Regular cardiac myocyte (primary cell): ENCODE measurements at places on chromosomes 16 and 17. TPM values are rescaled to one million over a fixed set of nuclear protein-coding genes. Genes with fewer than 3 reads are reported as not detected.

Gene DLX4
- total RNA-seq, result not detected in 2 replicates

Gene SKAP1
- total RNA-seq, result 0.56 TPM in 1 of 2 replicates, not detected in the other

Gene E4F1
- 28.6 and 35.0 TPM in 2 replicates for total RNA-seq

Gene IGSF6
- total RNA-seq, result under 0.01 TPM in 1 of 2 replicates, not detected in the other

Gene LGALS9
- 1.2 and 2.5 TPM in 2 replicates for total RNA-seq

Gene NOD2
- total RNA-seq, result 0.19 and 0.28 TPM in 2 replicates

Gene HSPB9
- not detected in 2 replicates for total RNA-seq
